ENCODE measurements at places on chromosomes 5 and 9. TPM values are rescaled to one million over a fixed set of nuclear protein-coding genes. Genes with fewer than 3 reads are reported as not detected.
A peak's percentile ranks its signal among the peaks of the same experiment; 100 is the strongest.

GRCh38 chr5:34034534-34035327, 8.3 kb downstream of the C1QTNF3 start:
- no peaks in the 10 kb centered on the region for H3K27me3 ChIP-seq
- no peak overlapping the region for H3K27ac ChIP-seq
- no peak for DNase-seq
- peaks cover 18% of the 10 kb centered on the region for H3K4me1 ChIP-seq

GRCh38 chr5:60856066-60856465, 12.0 kb upstream of the ELOVL7 start:
- H3K27ac ChIP-seq: no peak overlapping the region
- no peak overlapping the region for H3K4me3 ChIP-seq
- no peaks in the 10 kb centered on the region for H3K27me3 ChIP-seq
- H3K4me1 ChIP-seq: peaks cover 8% of the 10 kb centered on the region
- no peak for DNase-seq
- H3K36me3 ChIP-seq: peaks cover 5% of the 10 kb centered on the region

Gene CER1
- 1.0 TPM for total RNA-seq

GRCh38 chr5:123571927-123572326, 60.0 kb downstream of the CSNK1G3 start:
- peaks cover 27% of the 10 kb centered on the region for H3K36me3 ChIP-seq
- H3K27ac ChIP-seq: peak overlapping the region; percentile 5
- DNase-seq: no peak
- peaks cover 16% of the 10 kb centered on the region for H3K4me1 ChIP-seq

DNA sequence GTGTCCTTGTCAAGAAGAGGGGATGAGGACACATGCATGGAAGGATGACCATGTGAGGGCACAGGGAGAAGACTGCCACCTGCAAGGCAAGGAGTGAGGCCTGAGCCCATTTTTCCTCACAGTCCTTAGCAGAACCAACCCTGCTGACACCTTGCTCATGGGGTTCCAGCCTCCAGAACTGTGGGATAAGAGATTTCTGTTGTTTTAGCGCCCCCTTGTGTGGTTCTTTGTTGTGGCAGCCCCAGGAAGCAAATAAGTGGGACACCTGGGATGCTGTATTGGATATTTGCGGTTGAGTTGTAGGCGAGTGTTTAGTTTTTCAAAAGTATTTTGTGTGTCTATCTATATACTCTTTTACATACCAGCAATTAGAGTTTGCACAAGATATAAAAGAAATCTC, 206.4 kb downstream of the NXNL2 start:
- H3K4me3 ChIP-seq: no peak overlapping the region
- H3K27me3 ChIP-seq: no peaks in the 10 kb centered on the region
- H3K36me3 ChIP-seq: no peaks in the 10 kb centered on the region
- DNase-seq: no peak
- H3K4me1 ChIP-seq: peaks cover 46% of the 10 kb centered on the region

DNA sequence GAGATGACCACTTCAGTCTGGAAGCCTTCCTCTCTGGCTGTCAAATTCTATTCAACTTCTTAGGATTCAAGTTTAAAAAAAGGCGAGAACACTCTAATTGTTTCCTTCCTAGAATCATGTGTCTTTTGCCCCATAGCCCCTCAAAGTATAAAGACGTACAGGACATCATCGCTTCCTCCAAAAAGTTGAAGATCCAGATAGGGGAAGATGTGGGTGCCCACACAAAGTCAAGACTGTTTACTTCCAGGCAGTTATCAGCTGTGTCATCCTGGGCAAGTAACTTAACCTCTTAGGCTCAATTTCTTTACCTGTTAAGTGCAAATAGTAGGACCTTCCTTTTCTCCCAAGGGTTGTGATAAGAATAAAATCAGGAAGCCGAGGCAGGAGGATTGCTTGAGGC, 40.1 kb downstream of the PPARGC1B start:
- DNase-seq: no peak
- no peaks in the 10 kb centered on the region for H3K27me3 ChIP-seq
- H3K36me3 ChIP-seq: no peaks in the 10 kb centered on the region
- H3K27ac ChIP-seq: no peak overlapping the region
- no peak overlapping the region for H3K4me3 ChIP-seq
- H3K4me1 ChIP-seq: peaks cover 11% of the 10 kb centered on the region

- H3K4me1 ChIP-seq: no peaks in the 10 kb centered on the region
- no peak for DNase-seq
- no peak overlapping the region for H3K4me3 ChIP-seq
- H3K27me3 ChIP-seq: no peaks in the 10 kb centered on the region
These were observed 31.4 kb downstream of the CAMK2A start for GRCh38 chr5:150258130-150258529.

GRCh38 chr5:170623576-170624181, 119.9 kb downstream of the KCNIP1 start:
- DNase-seq: peak; percentile 66
- H3K4me1 ChIP-seq: no peaks in the 10 kb centered on the region
- no peak overlapping the region for H3K27ac ChIP-seq
- H3K4me3 ChIP-seq: no peak overlapping the region

Gene HCN1
- total RNA-seq: not detected

Gene KCTD16
- total RNA-seq: 3.9 TPM

Gene SLC34A1
- total RNA-seq: not detected

DNA sequence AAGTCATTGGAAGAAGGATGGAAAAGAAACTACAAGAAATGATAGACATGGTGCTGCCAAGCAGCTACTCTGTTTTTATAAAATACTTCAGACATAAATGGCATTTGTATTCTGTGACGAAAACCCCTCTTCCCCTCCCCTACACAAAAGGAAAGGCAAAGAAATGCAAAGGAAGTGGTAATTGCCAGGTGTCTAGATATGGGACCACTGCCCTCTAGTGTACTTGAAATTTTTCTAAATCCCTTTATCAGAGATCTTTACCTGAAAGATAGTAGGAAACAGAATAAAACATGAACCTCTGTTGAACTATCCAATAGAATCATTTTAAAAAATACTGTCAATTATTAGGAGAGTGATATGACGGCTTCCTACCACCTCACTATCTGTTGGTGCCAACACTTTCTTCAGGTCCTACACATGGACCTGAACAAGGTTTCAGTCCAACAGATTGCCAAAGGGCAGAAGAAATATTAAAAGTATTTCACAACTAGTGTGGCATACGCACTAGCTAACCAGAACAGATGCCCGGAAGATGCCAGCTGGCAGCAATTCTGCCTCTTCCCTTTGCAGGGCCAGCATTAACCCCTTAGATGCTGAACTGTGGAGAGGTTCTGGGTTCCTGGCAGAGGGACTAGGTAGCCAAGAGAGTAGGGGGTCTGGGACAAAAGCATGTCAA, 104.1 kb downstream of the TSSK1B start:
- no peaks in the 10 kb centered on the region for H3K36me3 ChIP-seq
- no peaks in the 10 kb centered on the region for H3K27me3 ChIP-seq
- DNase-seq: no peak
- peaks cover 10% of the 10 kb centered on the region for H3K4me1 ChIP-seq
- no peak overlapping the region for H3K27ac ChIP-seq

GRCh38 chr9:21605489-21605931, 123.4 kb upstream of the IFNE start:
- no peaks in the 10 kb centered on the region for H3K27me3 ChIP-seq
- H3K4me1 ChIP-seq: peaks cover 15% of the 10 kb centered on the region
- H3K4me3 ChIP-seq: no peak overlapping the region
- no peaks in the 10 kb centered on the region for H3K36me3 ChIP-seq

Gene OR2V1
- total RNA-seq: not detected

Gene RNF208
- total RNA-seq: 13.9 TPM

DNA sequence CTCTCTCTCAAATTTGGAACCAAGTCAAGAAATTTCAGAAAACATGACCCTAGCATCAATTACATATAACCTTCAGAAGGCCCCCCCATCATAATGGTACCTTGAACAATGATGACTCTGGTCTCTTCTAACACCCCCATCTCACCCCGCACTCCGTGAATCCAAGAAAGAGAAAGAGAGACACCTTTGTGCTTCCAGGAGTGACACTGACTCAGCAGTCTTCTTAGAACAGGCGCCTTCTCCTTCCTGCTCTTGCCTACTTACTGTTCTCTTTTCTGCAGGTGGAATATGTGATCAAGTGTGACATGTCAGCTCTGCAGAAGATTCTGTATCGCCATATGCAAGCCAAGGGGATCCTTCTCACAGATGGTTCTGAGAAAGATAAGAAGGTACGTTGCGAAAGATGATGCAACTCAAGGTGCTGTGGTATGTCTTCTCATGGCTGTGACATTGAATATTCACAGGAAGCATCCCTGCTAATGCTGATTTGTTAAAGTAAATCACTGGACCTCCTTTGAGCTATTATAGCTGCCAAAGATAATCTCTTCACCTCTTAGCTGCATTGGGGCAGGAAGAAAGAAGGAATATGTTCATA, 81.3 kb downstream of the SMARCA2 start:
- H3K4me1 ChIP-seq: peaks cover 8% of the 10 kb centered on the region
- DNase-seq: no peak
- no peak overlapping the region for H3K27ac ChIP-seq
- H3K27me3 ChIP-seq: peaks cover 14% of the 10 kb centered on the region
- peaks cover 48% of the 10 kb centered on the region for H3K36me3 ChIP-seq

- no peak overlapping the region for H3K27ac ChIP-seq
- peaks cover 4% of the 10 kb centered on the region for H3K4me1 ChIP-seq
- DNase-seq: no peak
- H3K36me3 ChIP-seq: peaks cover 2% of the 10 kb centered on the region
These were observed 95.1 kb downstream of the TTC39B start for GRCh38 chr9:15211815-15212495.

Gene MAP1B
- total RNA-seq: 60.8 TPM

DNA sequence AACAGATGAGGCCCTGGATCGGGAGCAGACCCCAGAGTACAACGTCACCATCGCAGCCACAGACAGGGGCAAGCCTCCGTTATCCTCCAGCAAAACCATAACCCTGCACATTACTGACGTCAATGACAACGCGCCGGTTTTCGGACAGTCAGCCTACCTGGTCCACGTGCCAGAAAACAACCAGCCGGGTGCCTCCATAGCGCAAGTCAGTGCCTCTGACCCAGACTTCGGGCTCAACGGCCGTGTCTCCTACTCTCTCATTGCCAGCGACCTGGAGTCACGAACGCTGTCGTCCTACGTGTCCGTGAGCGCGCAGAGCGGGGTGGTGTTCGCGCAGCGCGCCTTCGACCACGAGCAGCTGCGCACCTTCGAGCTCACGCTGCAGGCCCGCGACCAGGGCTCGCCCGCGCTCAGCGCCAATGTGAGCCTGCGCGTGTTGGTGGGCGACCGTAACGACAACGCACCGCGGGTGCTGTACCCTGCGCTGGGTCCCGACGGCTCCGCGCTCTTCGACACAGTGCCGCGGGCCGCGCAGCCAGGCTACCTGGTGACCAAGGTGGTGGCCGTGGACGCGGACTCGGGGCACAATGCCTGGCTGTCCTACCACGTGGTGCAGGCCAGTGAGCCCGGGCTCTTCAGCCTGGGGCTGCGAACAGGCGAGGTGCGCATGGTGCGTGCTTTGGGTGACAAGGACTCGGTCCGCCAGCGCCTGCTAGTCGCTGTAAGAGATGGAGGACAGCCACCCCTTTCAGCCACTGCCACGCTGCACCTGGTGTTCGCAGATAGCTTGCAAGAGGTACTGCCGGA, 1.6 kb upstream of the PCDHGA11 start:
- no peaks in the 10 kb centered on the region for H3K4me1 ChIP-seq
- no peak for DNase-seq
- H3K27me3 ChIP-seq: no peaks in the 10 kb centered on the region
- peaks cover 77% of the 10 kb centered on the region for H3K36me3 ChIP-seq

GRCh38 chr5:139638090-139638735, 9.9 kb upstream of the CXXC5 start:
- H3K27me3 ChIP-seq: no peaks in the 10 kb centered on the region
- peak overlapping the region; percentile 53 for H3K4me3 ChIP-seq
- H3K27ac ChIP-seq: peak overlapping the region; percentile 47
- H3K4me1 ChIP-seq: peaks cover 55% of the 10 kb centered on the region

GRCh38 chr9:120818595-120818994, 24.1 kb downstream of the PSMD5 start:
- DNase-seq: no peak
- H3K36me3 ChIP-seq: peaks cover 52% of the 10 kb centered on the region
- H3K4me1 ChIP-seq: no peaks in the 10 kb centered on the region
- H3K4me3 ChIP-seq: no peak overlapping the region

Gene C5orf52
- not detected for total RNA-seq

Gene LCNL1
- total RNA-seq: 5.5 TPM

- no peak for DNase-seq
- peaks cover 2% of the 10 kb centered on the region for H3K36me3 ChIP-seq
These were observed 46.2 kb upstream of the FSD1L start for GRCh38 chr9:105401651-105402050.

DNA sequence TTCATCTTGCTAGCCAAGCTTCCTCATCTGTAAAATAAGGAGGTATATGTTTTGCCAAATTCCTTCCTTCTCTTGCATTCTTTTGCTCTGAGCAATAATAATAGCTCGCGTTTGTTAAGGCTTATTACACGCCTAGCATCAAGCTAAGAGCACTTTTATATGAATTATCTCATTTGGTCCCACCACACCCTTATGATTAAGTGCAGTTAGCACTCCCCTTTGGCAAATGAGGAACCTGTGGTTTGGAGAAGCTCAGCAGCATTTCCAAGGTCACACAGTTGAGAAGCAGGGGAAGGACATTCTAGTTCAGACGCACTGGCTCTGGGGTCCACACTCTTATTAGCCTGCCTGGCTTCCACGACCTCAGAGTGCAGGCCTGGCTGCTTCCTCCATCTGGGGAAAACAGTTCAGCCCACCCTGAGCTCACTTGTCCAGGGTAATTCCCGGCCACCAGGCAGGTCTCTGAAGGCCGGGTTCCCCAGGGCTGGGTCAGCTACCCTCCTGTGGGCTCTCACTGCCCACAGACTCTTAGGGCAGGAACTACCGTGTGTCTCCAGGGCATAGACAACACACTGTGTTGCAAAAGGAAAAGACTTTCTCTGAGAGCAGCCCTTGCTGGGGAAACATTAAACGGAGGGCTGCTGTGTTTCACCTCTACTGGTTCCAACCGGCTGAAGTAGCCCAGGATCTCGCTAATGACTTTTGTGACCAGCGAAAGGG, 9.9 kb upstream of the FBP1 start:
- H3K27ac ChIP-seq: no peak overlapping the region
- DNase-seq: no peak
- no peaks in the 10 kb centered on the region for H3K36me3 ChIP-seq
- no peak overlapping the region for H3K4me3 ChIP-seq
- peaks cover 2% of the 10 kb centered on the region for H3K27me3 ChIP-seq
- H3K4me1 ChIP-seq: no peaks in the 10 kb centered on the region

Gene SPATA31C1
- 0.29 TPM for total RNA-seq

Gene BARX1
- total RNA-seq: not detected

Gene IFNE
- 2.0 TPM for total RNA-seq
